Fibroblast of the conjunctiva (primary cell): ENCODE measurements at places on chromosomes 6 and 20.

DNA sequence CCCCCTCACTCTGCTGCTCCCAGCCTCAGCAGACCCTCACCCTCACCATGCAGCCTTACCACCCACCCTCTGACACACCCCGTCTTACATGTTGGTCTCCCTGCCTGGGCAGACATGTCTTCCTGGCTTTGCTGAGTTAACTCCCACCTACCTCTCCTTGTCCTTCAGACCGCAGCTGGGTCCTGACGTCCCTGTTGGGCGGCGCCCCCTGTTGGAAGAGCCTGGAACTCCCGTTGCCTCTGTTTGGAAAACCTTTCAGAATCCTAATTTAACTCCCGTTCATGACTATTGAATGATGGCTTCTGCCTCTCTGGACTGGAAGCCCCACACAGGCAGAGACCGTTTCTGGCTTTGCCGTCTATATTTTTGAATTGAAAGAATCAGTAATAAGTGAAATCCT is 245.1 kb downstream of the MYLK4 start:
- DNase-seq = no peak

DNA sequence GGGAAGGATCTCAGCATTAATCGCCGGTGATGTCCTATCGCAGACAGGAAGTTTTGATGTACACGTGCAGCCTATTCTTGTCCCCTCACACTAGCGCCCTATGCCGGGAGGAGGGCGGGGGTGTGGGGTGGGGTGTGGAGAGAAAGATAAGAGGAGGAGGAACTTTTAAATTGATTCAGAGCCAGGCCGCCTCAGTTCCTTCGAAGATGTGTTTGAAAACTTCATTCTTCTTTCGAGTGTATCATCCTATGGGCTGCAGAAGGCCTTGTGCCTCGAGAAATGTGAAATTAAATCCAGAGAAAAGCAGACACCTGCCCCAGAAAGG is 2.5 kb upstream of the POU3F2 start:
- no peak for DNase-seq

GRCh38 chr20:9440892-9441291 is 73.5 kb upstream of the LAMP5 start:
- no peak for DNase-seq

GRCh38 chr6:125037827-125038226 is 75.6 kb downstream of the RNF217 start:
- no peak for DNase-seq

GRCh38 chr6:8492536-8493133 is 57.3 kb upstream of the SLC35B3 start:
- DNase-seq = no peak

DNA sequence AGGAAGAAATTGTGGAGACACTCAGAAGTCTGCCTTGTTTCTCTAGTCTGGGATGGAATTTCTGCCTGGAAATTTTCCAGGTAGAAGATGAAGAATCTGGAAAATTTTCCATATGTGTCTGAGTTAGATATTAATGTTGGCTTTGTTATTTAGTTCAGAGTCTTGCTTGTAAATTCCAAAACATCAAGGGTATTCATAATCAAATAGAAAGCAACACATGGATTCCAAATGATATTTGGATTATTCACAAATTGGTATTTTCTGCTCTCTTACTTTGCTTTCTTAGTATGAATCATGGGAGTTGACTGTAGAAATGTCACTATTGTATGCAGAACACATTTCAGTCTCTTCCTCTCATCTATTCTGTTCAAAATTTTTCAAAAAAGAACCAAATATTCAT is 116.0 kb downstream of the GRIK2 start:
- no peak for DNase-seq

- DNase-seq = no peak
Observed at GRCh38 chr6:30720738-30721197, 616 bp downstream of the TUBB start.

DNA sequence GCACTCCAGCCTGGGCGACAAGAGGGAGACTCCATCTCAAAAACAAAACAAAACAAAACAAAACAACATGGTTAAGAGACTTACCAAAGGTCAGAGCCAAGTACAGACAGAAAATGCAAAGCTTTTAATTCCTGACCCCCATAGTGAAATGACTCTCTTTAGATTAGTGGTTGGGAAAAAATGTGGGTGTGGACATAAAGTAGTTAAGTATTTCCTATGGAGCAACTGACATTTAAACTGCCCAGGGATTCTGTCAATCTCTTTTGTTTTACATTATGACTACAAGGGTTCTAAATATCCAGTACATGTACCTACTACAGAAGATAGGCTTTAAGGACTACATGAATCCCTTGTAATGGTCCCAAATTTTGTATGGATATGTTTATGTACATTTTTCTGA is 75.1 kb downstream of the IRAK1BP1 start:
- no peak for DNase-seq

GRCh38 chr6:162408826-162409535 is 318.6 kb downstream of the PRKN start:
- no peak for DNase-seq

DNA sequence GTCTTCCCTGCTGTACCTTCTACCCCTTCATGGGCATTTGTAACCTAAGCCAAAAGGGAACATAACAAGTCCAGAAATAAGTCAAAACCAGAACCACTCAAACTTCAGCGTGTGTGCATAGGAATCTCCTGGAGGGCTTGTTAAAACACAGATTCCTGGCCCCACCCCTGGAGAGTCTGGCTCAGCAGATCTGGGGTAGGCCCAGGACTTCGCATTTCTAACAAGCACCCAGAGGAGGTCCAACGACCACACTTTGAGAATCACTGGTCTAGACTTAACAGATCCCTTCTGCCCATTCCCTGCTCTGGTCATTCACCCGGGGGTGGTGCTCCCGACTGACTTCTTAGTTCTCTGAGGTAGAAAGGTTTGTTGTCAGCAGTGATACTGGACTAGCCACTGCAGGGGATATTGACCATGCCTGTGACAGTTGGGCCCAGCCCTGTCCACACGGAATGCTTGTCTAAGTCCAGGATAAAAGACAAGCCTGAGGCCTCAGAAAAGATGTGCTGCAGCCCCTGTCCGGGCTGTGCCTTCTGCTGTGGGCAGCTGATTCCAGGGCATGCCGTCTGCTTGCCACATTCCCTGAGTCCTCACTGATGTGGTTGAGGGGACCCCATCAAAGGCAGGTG is 68.6 kb downstream of the SYNJ2 start:
- DNase-seq = no peak

DNA sequence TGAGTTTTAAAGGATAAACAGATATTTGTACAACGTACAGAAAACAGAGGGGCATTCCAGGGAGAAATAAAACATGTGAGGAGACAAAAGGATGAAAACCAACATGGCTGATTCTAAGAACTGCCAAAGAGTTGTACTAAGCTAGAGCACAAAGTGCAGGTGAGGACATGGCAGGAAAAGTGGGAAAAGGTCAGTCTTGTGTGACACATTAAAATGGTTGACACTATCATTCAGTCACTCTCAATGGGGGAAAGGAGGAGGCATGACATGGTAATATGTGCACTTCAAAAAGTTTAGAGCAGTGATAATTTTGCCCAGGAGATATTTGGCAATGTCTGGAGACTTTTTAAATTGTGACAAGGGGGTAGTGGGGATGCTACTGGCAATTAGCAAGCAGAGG is 21.8 kb downstream of the PHIP start:
- no peak for DNase-seq

GRCh38 chr6:161367472-161367871 is 93.6 kb upstream of the AGPAT4 start:
- no peak for DNase-seq

DNA sequence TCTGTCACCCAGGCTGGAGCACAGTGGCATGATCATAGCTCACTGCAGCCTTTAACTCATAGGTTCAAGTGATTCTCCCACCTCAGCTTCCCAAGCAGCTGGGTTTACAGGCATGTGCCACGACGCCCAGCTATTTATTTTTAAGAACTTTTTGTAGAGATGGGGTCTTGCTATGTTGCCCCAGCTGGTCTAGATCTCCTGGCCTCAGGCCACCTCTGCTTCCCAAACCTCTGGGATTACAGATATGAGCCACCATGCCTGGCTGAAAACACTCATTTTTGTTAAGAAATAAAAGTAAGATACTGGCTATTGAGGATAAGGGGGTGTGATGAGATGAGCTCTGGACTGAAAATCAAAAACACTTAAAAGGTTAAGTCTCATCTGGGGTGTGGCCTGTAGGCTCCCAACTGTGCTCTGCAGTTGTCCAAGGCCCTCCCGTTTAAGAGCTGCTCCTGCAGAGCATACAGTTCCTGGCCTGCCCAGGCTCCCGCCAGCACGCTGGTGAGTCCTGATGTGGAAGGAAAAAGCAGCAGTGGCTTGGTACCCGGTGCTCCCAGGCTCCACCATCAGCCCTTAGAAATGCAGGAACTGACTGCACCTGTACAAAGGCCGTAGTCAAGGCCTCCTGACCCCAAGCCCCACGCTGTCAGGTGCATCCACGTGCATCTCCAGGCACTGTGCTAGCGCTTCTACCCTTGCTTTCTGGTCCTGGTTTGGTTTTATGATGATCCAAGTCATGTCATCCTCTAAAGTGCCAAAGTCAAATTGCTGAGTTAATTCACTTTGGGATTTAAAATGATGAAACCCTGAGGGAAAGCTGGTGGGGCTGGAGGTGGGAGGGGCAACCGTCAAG is 111.5 kb downstream of the TMEM242 start:
- no peak for DNase-seq

- DNase-seq = no peak
Observed at GRCh38 chr20:50674138-50674825, 17.1 kb downstream of the RIPOR3 start.

- no peak for DNase-seq
Observed at GRCh38 chr20:60048634-60049521, 90.7 kb downstream of the CDH26 start.

DNA sequence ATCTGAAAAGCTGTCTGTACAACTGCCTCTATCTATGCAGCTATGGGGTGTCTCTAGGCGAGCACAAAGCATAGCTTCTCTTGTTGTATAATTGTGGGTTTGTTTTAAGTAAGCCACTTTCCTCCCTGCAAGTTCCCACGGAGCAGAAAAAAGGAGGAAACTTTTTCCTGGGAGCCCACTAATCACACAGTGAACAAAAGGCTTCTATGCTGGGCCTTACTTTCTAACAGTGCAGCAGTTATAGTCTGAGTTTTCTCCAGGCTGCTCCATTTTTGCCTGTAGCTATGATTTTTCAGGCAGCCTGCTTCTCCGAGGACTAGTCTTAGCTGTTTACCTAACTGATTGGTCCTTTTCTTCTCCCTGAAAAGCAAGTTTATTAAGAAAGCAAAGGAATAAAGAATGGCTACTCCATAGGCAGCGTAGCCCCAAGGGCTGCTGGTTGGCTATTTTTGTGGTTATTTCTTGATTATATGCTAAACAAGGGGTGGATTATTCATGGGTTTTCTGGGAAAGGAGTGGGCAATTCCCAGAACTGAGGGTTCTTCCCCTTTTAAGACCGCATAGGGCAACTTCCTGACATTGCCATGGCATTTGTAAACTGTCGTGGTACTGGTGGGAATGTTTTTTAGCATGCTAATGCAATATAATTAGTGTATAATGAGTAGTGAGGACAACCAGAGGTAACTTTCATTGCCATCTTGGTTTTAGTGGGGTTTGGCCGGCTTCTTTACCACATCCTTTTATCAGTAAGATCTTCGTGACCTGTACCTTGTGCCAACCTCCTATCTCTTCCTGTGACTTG is 84.3 kb downstream of the OPRM1 start:
- no peak for DNase-seq

- no peak for DNase-seq
Observed at GRCh38 chr20:33917831-33918525, 75.7 kb upstream of the RALY start.

GRCh38 chr6:47633141-47633540 is 65.2 kb upstream of the ADGRF4 start:
- no peak for DNase-seq

GRCh38 chr20:44896583-44896982 is 11.1 kb downstream of the YWHAB start:
- DNase-seq = no peak

DNA sequence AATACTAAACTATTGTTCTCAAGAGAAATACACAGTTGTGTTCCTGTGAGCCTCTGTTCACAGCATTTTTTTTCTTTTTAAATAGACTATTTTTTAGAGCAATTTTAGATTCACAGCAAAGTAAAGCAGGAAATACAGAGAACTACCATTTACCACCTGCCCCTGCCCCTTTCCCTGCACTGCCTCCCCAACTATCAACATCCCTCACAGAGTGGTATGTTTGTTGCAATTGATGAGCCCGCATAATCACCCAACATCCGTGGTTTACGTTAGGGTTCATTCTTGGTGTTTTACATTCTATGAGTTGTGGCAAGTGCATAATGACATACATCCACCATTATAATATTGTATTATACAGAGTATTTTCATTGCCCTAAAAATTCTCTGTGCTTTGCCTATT is 71.6 kb upstream of the TNFAIP3 start:
- no peak for DNase-seq

GRCh38 chr6:164018133-164018532 is 603.6 kb downstream of the QKI start:
- no peak for DNase-seq

GRCh38 chr6:39411465-39411864 is 89.0 kb upstream of the KCNK16 start:
- no peak for DNase-seq

DNA sequence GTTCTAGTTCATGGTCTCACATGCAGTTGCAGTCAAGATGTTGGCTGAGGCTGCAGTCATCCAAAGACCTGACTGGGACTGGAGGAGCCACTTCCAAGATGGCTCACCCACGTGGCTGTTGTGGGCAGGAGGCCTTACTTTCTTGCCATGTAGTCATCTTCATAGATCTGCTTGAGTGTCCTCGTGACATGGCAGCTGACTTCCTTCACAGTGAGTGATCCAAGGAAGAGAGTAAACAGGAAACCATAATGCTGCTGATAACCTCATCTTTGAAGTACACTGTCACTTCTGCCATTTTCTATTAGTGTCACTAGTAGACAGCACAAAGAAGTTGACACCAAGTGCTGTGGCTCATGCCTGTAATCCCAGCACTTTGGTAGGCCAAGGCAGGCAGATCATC is 40.1 kb upstream of the AKIRIN2 start:
- no peak for DNase-seq

DNA sequence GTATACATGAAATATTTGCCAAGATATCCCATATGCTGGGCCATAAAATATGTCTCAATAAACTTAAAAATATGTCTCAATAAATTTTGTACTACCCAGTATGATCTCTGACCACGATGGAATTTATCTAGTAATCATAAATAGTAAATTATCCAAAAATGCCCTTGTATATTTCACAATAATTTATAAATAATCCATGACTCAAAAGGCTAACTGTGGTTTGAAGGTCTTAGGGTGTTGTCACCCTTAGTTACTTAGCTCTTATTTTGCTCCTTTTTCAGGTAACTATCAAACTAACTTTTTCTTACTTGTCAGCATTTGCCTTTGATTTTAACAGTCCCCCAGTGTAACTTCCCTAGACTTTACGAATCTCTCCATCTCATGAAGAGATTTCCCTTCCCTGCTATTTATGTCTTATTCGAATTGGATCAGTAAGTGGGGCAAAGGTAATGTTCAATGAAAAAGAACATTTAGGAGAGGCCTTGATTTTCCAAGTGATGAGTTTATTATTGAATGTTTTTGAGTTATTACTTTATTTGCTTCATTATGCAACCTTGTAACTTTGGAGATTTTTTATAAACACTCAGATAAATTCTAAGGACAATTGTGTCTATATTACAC is 109.0 kb upstream of the THBS2 start:
- no peak for DNase-seq
